Astrocyte (in vitro differentiated cells and primary cell): ENCODE measurements at places on chromosomes 5 and 9. TPM values are rescaled to one million over a fixed set of nuclear protein-coding genes. Genes with fewer than 3 reads are reported as not detected.

Gene GTF2H2
- 24.2 and 27.4 TPM in 2 replicates for total RNA-seq

- no peaks in the 10 kb centered on the region for H3K27me3 ChIP-seq
- peak; percentile 14 for DNase-seq
- H3K4me1 ChIP-seq: peaks cover 13% of the 10 kb centered on the region
- H3K36me3 ChIP-seq: no peaks in the 10 kb centered on the region
Measured at GRCh38 chr5:142248853-142249462, 75.9 kb downstream of the SPRY4 start.

Gene SYNPO
- 40.2 and 68.9 TPM in 2 replicates for total RNA-seq

- no peak overlapping the region for H3K4me3 ChIP-seq
- H3K4me1 ChIP-seq: peaks cover 82% of the 10 kb centered on the region
- no peaks in the 10 kb centered on the region for H3K27me3 ChIP-seq
- peaks cover 18% of the 10 kb centered on the region for H3K36me3 ChIP-seq
Measured at GRCh38 chr5:14267166-14267838, 124.2 kb downstream of the TRIO start.

GRCh38 chr5:15968993-15969392 is 210.6 kb downstream of the MARCHF11 start:
- H3K4me3 ChIP-seq: no peak overlapping the region
- no peaks in the 10 kb centered on the region for H3K4me1 ChIP-seq
- no peak overlapping the region for H3K27ac ChIP-seq

DNA sequence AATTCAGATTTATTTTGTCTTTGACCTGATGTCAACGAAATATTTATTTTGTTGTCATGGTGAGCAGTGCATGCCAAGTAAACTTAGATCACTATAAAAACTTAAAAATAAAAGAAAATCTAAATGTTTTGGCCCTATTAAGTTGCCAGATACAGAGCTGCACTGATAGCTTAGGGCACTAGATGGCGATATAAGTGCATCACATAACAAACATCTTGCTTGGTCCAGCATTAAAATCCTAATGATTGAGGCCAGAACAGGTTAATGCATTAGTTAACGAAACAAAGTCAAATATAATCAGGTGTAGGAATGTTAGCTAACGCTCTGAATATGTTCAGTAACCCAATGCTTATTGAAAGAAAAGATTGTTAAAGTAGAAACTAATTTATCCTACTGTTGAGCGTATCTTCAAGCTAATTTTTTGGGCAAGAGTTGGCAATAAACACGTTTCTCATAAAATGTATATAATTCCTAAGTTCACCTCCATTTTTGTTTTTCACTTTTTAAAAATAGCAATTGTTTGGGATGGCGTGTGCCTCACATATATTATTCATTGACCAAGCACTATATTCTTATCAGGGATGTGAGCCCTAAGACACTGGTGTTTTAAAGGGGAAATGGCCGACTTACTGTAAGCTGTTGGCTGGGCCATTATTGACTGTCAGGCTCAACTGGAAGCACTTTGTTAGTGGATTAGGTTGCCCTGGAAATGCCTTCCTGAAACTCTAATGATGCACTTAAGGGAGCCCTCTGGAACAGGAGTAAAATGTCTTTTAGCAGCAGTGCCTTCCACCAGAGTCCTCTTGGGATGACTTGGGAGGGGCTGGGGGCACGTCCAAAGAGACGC is 33.3 kb downstream of the KCTD16 start:
- H3K4me3 ChIP-seq: no peak overlapping the region
- H3K27ac ChIP-seq: no peak overlapping the region
- no peaks in the 10 kb centered on the region for H3K27me3 ChIP-seq
- H3K36me3 ChIP-seq: no peaks in the 10 kb centered on the region
- peaks cover 6% of the 10 kb centered on the region for H3K4me1 ChIP-seq

Gene EFNA5
- total RNA-seq: 50.5 and 59.3 TPM in 2 replicates

Gene NUTM2G
- total RNA-seq: not detected in 2 replicates

DNA sequence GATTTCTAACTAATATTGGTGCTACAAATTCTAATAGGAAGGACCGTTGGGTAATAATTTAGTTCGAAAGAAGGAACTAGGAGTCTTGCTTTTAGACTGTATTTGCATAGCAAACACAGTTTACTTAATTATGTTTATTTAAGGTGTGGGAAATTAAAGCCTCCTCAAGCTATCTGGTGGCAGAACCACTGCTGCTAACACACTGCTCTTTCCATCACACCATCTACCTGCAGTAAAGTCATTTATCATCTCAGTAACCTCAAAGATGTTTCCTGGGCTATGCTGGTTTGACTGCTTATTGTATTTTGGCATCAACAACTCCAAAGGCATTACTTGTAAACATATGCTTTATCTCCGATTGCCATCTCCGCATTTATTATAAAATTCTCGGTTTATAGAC is 114.3 kb downstream of the DEPDC1B start:
- no peaks in the 10 kb centered on the region for H3K27me3 ChIP-seq
- H3K27ac ChIP-seq: no peak overlapping the region
- H3K4me3 ChIP-seq: no peak overlapping the region
- H3K36me3 ChIP-seq: no peaks in the 10 kb centered on the region

GRCh38 chr9:126398403-126399058 is 71.9 kb downstream of the MVB12B start:
- H3K4me1 ChIP-seq: peaks cover 17% of the 10 kb centered on the region
- H3K36me3 ChIP-seq: no peaks in the 10 kb centered on the region
- H3K4me3 ChIP-seq: no peak overlapping the region
- no peaks in the 10 kb centered on the region for H3K27me3 ChIP-seq

- H3K27me3 ChIP-seq: no peaks in the 10 kb centered on the region
- H3K27ac ChIP-seq: no peak overlapping the region
- no peak overlapping the region for H3K4me3 ChIP-seq
- H3K4me1 ChIP-seq: peaks cover 12% of the 10 kb centered on the region
- no peak for DNase-seq
Measured at GRCh38 chr5:16953729-16954128, 17.6 kb upstream of the MYO10 start.

Gene ACTBL2
- 11.6 and 11.8 TPM in 2 replicates for total RNA-seq

DNA sequence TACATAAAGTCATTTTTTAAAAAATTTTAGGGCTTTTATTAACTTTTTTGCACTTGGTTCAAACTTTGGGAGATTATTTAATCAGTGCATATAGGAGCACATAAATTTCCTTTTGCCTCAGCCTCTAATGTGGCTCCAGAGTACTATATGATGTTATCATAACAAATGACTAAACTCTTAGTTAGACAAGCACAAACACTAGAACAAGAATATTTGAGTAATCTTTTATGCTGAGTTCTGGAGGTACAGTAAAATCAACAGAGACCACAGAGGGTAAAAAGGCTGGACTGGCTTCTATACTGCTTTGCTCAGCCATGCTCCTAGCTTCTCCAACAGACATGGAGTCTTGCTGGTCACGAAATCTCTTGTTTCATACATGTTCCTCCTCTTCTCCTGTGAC is 52.5 kb upstream of the SGCD start:
- H3K36me3 ChIP-seq: no peaks in the 10 kb centered on the region
- DNase-seq: no peak
- no peak overlapping the region for H3K4me3 ChIP-seq

DNA sequence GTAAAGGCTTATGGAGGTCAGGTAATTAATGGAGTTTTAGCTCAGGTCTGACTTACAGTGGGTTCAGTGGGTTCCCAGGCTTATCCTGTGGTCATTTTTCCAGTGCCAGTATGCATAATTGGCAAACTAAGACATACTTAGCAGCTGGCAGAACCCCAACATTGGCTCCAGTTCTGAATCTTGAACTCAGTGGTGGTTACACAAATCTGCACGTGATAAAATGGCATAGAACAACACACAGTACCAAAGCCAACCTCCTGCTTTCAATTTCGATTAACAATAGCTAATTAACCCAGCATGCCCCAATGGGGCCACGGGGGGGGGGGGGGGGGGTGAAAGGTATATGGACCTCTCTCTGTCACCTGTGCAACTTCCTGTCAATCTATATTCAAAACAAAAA is 19.0 kb upstream of the BARX1 start:
- no peak overlapping the region for H3K27ac ChIP-seq
- no peaks in the 10 kb centered on the region for H3K36me3 ChIP-seq
- no peaks in the 10 kb centered on the region for H3K27me3 ChIP-seq
- no peaks in the 10 kb centered on the region for H3K4me1 ChIP-seq
- DNase-seq: peak; percentile 9

GRCh38 chr5:302966-303365 is 18.5 kb upstream of the AHRR start:
- no peaks in the 10 kb centered on the region for H3K27me3 ChIP-seq
- no peak for DNase-seq
- H3K4me1 ChIP-seq: no peaks in the 10 kb centered on the region
- H3K27ac ChIP-seq: no peak overlapping the region

Gene NME5
- total RNA-seq: 2.9 and 3.2 TPM in 2 replicates

DNA sequence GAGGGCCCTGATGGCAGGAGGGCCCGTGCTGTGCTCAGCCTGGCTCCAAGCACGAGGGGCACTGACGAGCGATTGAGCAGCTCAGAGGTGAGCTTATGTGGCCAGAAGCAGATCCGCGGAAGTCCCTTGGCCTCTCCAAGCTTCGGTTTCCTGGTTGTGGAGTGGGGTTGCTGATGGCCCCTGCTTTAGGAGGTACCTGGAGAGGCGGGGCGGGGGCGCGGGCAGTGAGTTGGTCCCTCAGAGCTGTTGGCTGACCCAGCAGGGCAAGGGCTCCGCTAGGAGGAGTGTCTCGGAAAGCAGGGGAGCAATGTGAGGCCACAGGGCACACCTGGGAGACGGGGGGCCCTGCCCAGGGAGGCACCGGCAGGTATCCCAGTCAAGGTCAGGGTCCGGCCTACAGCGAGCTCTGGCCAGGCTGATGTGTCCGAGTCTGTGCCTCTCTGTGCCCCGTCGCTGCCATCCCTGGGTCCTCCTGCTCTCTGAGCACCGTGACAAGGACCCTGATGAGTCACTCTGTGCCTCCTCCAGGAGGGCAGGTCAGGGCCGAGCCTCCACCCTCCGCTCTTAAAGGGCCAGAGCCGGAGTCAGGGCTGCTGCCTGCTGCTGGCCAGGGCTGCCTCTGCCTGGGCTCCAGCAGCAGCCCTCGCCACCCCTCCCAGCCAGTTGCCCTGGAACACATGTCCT is 14.8 kb downstream of the NCS1 start:
- peaks cover 62% of the 10 kb centered on the region for H3K4me1 ChIP-seq
- H3K27me3 ChIP-seq: no peaks in the 10 kb centered on the region
- peak overlapping the region; percentile 18 for H3K27ac ChIP-seq
- no peaks in the 10 kb centered on the region for H3K36me3 ChIP-seq
- H3K4me3 ChIP-seq: no peak overlapping the region

DNA sequence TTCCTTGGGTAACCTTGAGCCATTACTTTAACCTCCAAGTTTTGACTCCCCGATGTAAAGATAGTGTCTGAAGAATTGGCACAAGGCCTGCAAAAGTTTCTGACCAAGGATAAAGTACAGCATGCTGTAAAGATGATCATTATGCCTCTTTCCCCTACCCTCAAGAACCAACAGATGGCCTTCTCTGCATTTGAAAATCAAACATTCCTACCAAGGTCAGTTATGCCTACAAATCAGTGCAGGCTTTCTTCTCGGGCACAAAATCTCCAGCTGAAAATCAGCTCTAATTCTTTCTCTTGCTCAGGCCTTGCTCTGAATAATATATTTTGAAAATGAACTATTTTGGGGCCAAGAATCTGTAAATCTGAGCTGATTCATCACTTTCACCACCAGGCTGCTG is 59.7 kb downstream of the PPP2R2B start:
- no peaks in the 10 kb centered on the region for H3K4me1 ChIP-seq
- no peak overlapping the region for H3K27ac ChIP-seq
- H3K27me3 ChIP-seq: no peaks in the 10 kb centered on the region
- no peak for DNase-seq
- no peaks in the 10 kb centered on the region for H3K36me3 ChIP-seq

DNA sequence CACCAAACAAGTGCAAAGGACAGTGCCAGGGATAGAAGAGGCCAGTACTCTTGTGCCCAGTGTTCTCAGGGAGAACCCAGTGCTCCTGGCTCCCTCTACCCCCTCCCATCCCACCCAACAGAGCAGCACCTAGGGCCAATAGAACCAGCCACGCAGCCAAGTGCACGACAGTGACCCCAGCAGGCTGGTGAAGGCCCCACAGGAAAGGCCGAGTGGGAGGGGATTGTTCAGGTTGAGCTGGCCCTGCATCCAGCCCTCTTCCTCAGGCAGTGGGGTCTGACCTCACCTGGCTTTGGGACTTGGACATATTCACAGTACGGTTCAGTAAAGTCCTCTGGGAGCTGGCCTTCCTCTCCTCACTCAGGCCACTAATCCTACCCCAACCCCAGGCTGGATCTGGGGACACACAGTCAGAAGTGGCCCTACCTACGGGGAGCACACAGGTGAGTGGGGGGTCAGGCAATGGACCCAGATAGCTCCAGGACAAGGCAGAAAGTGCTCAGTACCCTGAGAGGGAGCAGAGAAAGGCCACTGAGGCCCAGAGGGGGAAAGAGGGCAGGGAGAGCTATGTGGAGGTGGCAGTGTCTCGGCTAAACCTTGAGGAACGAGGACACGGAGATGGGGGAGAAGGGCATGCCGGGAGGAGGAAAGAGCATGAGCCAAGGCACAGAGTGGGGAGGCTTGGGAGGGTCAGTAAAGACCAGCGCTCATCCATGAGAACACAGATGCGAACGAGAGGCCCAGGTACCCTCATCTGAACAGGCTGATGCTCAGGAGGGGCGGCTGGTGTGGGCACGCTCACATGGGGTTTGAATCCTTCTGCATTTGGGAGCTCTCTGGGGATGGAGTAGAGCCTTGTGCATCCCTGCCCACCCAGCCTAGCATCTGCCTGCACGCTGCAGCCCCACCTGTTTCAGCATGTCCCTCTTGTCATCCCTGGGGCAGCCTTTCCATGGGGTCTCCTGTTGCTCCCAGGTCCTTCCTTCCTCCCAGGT is 25.6 kb downstream of the POLR1E start:
- H3K27me3 ChIP-seq: no peaks in the 10 kb centered on the region
- H3K36me3 ChIP-seq: peaks cover 9% of the 10 kb centered on the region
- H3K4me3 ChIP-seq: no peak overlapping the region
- DNase-seq: no peak
- no peak overlapping the region for H3K27ac ChIP-seq
- H3K4me1 ChIP-seq: no peaks in the 10 kb centered on the region

Gene TEX48
- not detected in 2 replicates for total RNA-seq

DNA sequence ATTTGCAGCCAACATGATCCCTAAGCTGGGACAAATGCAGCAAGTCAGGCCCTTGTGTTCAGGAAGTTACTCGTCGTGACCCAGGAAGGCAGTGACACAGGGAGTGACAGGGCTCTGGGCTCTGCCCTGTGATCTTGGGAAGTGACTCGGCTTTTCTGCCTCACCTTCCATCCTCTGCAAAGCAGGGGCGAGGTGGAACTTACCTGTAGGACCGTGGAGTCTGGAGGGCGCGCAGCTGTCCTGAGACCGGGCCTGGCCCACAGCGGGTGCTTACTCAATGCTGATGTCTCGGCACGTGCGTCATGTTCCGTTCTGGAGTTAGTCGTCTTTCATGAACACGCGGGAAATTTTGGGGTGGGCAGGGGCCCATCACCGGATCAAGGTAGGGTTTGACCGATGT is 22.8 kb upstream of the LPCAT1 start:
- no peaks in the 10 kb centered on the region for H3K36me3 ChIP-seq
- no peaks in the 10 kb centered on the region for H3K4me1 ChIP-seq
- no peak for DNase-seq

Gene HSD17B3
- 0.26 TPM in 1 of 2 replicates, not detected in the other for total RNA-seq

GRCh38 chr5:30752015-30752414 is 441.5 kb upstream of the CDH6 start:
- H3K4me1 ChIP-seq: no peaks in the 10 kb centered on the region
- H3K27me3 ChIP-seq: no peaks in the 10 kb centered on the region
- H3K36me3 ChIP-seq: no peaks in the 10 kb centered on the region
- H3K27ac ChIP-seq: no peak overlapping the region

Gene GDNF
- total RNA-seq: 20.5 and 21.5 TPM in 2 replicates
